GF-D8 (cell line): ENCODE measurements at places on chromosomes 7 and 10.

- DNase-seq: no peak
These were observed 12.1 kb upstream of the BHLHA15 start for GRCh38 chr7:98199131-98199530.

- peak; percentile 44 for DNase-seq
These were observed 41.2 kb downstream of the ZCCHC24 start for GRCh38 chr10:79404231-79404609.

DNA sequence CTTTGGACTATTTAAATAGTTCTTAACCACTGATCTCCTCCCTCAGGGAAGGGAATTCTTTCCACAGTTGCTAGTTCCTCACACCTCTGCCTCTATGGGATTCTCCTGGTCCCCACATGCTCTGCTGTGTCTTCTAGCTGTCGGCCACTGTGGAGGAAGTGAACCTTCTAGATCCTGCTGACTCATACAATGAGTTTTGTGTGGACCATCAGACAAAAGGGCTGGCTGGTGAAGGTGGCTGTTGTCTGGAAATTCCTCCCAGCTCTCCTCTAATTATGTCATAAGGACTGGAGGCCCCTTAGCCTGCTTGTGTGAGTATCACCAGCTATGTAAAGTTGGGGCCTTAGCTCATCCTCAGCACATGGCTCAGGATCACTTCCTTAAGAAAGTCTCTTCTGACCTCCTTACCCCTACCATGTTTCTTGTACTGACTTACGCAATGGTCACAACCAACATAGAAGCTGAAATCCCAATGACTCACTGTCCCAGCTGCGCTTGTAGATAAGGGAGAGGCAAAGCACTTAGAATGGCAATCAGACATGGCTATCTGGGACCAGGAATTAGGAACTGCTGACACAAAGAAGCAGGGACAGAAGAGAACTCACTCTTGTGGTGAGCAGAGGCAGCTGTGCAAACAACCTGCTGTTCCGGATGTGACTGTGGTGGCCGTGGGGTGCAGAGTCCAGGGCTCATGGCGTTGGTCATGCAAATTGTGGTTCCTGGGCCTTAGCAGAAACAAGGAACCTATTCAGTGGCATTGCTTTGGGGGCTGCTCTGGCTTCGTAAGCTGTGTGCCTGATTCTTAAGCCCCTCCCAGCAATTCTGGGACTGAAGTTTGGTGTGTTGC, 2.5 kb upstream of the MACC1 start:
- peak; percentile 100 for DNase-seq

- DNase-seq: peak; percentile 9
These were observed 13.4 kb downstream of the CFAP43 start for GRCh38 chr10:104218751-104219150.

GRCh38 chr10:69957241-69957885, 95.3 kb upstream of the MACROH2A2 start:
- no peak for DNase-seq

DNA sequence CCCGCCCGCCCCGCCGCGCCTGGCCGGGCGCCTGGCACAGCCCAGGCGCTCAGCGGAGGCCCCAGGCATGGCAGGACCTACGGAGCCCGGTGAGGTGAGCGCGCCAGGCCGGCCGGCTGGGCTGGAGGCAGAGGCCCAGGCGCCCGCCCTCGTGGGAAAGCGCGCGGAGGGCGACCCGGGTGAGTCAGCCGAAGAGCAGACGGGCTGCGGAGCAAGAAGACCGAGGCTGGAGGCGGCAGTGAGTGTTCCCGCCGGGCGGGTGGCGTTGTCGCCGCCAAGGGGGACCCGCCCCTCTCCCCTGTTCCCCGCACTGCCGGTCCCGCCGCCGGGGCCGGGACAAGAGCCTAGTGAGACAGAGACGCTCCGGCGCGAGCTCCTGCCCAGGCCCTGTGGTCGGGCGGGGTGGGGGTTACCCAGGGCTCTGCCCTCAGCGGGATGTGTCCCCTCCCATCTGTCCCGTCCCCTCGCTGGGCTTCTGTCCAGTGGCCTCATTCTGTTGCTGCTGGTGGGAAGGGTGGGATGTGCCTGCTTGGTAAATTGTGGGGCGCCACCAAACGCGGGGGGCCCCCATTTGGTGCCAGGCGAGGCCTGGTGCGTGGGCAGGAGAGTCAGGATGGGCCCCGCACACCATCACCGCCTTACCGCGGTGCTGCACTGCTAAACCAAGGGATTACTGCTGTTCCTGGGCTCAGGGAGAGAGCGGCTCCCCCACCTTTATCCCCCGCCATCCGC, 17.0 kb upstream of the NODAL start:
- no peak for DNase-seq

GRCh38 chr10:27439101-27439500, 65.0 kb upstream of the RAB18 start:
- no peak for DNase-seq

- no peak for DNase-seq
These were observed 420.4 kb downstream of the SDK1 start for GRCh38 chr7:3721422-3721821.

DNA sequence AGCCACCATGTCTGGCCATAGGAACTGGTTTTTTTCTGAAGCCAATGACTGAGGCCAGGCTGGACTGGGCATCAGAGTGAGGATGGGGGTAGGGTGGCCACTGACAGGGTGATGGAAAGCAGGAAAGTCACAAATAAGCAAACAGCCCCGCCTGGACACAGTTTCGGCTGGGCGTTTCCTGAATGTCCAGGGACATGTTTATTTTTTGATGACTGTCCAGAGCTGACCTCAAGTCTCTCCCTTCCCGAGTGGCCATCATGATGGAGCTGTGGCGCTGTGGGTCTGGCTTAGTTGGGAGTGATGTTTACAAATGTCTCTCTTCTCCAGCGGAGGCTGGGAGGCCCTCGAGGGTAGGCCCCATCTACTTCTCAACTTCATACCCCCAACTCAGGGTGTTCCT, 37.1 kb upstream of the COMTD1 start:
- no peak for DNase-seq

DNA sequence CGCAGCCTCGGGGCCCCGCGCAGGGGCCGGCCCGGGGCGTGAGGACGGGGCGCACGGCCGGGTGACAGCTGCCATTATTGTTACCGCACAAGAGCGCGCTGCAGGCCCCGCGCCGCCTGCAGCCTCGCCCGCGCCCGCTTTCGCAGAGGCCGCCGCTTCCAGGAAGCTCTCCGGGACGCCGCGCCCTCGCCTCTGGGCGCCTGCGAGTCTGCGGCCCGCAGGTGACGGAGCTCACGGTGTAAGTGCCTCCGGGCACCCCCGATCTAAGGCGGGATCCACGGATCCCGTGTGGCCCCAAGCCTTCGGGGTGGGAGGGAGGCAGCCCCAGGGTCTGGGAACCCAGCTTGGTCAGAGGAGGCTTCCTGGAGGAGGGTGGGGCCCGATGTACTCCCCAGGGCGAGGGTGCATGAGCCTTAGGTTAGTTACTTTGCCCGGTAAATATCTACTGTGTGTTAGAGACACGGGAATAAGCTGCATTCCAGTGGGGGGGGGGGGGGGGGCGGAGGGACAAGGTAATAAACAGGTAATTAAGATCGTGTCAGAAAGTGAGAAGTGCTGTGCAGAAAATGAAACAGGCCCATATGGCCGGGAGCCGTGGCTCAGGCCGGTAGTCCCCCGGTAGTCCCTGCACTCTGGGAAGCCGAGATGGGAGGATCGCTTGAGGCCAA, 638 bp downstream of the IQCE start:
- DNase-seq: no peak

GRCh38 chr7:131026297-131027000, 292.4 kb upstream of the KLF14 start:
- peak; percentile 53 for DNase-seq

DNA sequence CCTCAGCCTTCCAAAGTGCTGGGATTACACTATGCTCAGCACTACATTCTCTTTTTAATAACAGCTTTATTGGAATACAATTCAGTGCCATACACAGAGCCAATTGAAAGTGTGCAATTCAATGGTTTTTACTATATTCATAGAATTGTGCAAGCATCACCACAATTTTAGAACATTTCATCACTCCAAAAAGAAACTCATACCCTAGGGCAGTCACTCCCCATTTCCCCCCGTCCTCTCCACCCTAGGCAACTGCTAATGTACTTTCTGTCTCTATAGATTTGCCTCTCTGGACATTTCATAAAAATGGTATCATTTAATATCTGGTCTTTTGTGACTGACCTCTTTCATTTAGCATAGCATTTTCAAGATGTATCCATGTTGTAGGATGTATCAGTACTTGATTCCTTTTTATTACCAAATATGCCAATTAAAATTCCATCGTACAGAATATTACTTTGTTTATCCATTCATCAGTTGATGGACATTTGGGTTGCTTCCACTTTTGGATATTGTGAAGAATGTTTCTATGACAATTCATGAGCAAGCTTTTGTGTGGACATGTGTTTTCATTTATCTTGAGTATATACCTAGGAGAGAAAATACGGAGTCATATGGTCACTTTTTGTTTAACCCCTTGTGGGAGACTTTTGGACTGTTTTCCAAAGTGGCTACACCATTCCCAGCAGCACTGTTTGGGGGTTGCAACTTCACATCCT, 6.3 kb upstream of the XPNPEP1 start:
- no peak for DNase-seq

DNA sequence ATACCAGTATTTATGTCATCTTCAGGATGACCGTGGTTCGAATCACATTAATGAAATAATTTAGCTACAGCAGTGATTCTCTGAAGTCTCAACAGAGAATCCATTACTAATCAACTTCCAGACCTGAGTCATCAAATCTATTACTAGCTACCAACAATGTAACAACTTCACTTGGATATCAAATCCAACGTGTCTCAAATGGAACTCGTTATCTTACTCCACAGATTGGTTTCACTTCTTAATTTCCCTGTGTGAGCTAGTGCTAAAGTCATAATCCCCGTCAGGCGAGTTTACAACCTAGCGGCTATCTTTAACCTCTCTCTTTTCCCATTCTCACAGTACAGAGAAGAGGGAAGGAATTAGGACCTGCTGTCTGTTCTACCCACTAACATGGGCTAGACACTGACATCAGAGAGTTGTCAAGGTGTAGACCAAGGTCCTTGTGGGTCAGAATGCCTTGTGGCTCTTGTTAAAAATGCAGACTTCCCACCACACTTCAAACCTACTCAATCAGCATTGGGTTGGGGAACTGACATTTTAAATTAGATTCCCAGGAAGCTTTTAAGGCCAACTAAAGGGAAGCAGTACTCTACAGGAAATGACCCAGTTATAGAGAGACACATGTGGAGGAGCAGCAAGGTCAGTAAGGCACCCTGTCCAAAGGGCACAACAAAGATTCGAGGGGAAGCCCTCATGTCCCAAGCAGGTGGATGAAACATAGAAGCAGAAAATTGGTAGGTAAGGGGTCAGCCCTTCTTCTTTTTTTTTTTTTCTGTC, 57.3 kb upstream of the GSAP start:
- DNase-seq: no peak

DNA sequence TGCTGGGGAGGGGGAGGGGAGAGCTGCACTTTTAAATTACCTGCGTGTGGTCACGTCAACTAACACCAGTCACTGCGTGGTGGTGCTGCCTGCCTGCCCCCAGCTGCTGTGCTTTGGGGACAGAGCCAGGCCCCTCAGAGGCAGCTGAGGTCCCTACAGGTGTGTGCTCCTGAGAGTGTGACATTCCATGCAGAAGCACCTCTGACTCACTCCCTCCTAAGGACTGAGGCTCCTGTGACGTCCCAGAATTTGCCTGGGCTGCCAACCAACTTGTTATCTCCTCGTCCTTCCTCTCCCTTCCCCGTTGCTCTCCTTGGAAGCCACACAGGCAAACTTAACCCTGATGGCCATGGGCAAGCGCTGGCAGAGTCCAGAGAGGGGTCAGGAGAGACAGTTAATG, 563.0 kb downstream of the PARD3 start:
- DNase-seq: no peak

DNA sequence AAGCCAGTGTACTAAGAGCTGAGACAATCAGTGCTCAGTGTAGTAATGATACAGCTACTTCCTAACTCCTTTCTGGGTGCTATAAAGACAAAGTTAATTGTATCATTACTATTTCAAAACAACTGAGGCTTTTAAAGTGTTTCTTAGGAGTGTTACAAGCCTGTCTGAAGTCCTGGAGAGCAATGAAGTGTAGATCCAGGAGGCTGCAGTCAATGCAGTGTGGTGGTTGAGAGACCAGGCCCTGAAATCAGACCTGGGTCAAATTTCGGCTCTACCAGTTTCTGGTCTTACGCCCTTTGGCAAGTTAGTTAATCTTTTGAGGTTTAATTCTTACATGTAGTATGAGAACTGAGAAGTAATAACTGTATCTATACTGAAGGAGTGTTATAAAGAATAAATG, 387.0 kb downstream of the SDK1 start:
- no peak for DNase-seq

DNA sequence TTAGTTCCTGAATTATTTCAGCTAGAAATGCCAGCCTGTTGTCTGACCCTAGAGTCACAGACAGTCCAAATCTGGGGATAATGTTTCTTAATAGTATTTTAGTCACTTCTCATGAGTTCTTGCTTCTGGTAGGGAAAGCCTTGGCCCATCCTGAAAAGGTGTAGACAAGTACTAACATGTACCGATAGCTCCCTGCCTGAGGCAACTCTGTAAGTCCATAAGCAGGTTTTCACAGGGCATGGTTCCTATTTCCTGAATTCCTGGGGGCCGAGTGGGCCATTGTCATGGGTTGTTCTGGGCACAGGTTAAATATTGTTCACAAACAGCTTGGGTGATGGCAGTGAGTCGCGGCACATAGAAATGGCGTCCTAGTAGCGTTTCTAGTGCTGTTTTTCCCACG, 3.1 kb upstream of the ZNF117 start:
- DNase-seq: no peak

GRCh38 chr10:88114368-88114767, 250.9 kb downstream of the PTEN start:
- peak; percentile 54 for DNase-seq

DNA sequence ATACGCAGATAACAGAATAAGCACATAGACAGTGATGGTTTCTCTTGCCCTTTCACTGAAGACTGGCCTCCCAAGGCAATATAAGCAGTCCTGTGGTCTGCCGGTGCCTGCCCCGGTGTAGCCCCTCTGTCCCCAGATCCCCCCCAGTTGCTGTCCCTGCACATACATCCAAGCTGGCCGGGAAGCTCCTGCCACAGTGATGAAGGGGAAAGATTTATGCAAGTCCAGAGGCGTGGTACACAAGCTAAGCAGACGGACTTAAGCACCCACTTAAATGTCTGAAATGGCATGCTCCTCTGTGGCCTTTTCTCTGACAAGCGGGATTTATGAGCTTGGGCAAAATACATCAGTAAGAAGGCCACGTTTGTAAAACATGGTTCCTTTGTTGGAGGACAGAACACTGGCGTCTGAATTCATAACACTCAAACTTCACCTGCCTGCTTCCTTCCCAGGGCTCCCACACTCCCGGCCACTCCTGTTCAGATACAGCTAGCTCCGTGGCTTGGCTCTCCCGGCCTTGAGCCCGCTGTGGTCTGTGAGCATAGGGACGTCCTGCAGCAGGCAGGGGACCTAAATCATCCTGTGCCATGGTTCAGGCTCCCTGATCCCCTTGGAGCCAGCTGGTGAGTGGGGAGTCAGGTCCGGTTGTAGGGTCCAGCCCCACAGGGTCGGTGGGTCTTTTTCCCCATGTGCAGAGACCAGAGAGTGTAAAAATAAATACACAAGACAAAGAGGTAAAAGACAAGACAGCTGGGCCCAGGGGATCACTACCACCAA, 61.7 kb upstream of the PPP2R2D start:
- no peak for DNase-seq
